H4 (cell line): ENCODE measurements at places on chromosomes 3 and 15.

DNA sequence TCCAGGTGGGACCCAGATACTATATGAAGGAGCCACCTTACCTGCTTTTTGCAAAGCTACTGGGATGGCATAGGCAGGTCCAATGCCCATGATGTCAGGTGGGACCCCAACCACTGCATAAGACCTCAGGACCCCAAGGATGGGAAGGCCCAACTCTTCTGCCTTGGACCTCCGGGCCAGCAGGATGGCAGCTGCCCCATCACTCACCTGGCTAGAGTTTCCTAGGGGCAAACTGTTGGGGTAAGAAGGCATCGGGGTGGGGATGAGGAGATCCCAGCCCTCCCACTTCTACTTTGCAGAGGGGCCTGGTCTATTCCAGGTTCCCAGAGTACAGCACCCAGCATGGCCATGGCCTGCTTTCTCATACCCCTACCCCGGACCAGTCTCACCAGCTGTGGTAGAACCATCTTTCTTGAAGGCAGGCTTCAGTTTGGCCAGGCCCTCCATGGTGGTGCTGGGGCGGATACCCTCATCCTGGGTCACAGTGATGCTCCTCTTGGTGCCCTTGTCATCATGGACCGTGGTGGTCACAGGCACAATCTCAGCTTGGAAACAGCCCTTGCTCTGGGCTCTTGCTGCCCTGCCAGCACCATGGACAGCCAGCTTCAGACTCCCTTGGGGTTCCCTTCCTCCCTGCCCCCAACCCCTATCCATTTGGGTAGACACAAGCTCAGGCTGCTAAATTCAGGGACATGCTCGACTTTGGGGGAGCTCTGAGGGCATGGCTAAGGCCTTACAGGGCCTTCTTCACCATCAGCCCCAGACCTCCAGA, 10.6 kb downstream of the ACAA1 start:
- DNase-seq, result no peak

GRCh38 chr3:197028728-197029510, 698 bp downstream of the MELTF start:
- DNase-seq, result no peak

- DNase-seq, result no peak
Measured at GRCh38 chr3:117427081-117427480, 717.5 kb downstream of the TUSC7 start.

DNA sequence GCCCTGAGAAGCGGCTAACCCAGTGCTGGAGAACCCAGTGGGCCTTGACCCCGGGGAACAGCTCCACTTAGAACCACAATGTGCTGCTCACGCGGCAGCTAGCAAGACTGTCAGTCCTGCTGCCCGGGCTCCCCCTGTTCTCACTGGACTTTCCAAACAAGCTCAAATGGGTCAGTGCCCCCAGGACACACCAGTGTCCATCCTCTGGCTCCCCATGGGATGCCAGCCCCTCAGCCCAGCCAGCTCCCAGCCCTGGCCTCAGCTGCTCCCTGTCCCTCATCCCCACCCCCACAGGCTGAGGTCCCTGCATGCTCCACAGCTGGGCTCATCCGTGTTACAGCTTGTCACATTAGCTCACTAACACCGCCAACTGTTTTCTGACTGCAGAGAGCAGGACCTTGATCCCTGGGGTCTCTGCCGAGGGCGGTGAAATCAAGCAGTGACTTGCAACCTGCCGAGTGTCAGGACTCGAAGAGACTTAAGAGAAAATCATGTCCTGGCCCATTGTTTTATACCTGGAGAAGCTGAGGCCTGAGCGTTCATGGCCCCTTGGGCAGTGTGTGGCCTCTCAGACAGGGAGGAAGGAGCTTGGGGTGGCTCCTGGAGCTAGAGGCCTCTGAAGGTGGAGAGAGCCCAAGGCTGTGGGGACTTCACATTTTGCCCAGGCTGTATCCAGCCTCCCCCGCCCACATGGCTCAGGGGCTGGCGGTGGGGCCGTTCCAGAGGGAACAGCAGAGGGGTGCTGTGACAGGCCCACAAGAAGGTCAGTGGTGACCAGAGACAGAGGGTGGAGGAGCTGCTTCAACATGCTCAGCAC, 157.5 kb downstream of the MEGF11 start:
- DNase-seq, result no peak

- DNase-seq, result no peak
Measured at GRCh38 chr3:100873611-100874010, 119.6 kb downstream of the ABI3BP start.

GRCh38 chr3:128294999-128295468, 141.8 kb downstream of the EEFSEC start:
- no peak for DNase-seq

DNA sequence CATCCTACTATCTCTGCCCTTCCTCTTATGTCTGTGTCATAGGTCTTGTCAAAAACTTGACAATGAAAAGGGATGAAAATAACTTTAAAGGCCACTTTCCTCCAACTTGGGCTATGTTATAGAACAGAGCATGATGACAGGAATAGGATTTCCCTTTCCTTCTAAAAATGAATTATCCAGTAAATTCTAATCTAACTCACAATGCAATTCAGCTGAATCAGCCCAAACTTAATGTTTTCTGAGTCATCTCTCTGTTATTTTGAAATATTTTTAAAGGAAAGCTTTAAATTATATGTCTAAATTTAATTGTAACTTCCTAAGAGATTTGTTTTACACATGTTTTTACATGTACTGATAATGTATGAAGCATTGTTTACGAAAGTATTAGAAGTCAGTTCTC, 258.5 kb downstream of the BBX start:
- no peak for DNase-seq

DNA sequence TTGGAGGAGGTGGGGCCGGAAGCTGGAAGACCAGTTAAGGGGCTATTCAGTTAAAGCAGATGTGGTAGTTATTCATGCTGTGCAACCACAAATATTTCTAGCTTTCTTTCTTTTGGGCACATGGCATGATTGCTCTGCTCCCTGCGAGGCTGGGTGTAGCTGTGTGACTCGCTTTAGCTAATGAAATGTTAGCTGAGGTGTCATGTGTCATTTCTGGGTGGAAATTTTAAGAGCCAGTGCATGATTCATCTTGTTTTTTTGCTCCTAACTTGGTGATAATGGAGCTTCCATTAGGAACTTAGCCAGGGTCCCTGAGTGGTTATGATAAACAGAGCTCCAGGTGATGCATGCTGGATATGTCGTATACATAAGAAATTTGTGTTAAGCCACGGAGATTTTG, 300.6 kb downstream of the SATB1 start:
- peak; percentile 22 for DNase-seq

DNA sequence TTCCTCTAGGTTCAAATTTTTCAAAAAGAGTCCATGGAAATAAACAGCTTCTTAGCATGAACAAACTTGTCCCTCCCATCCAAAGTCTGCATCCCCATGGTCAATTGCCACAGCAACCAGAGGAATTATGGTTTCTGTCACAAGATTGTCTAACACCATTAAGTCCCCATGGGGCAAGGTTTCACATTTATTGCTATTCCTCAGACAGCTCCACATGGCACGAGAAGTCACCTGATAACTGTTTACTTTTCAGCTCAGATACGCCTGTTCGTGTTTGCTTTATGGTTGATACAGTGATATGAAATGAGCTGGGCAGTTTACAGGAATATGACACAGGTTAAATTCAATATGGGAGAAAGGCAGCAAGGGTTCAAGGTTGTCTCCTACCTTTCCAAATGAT, 37.9 kb upstream of the MUC13 start:
- no peak for DNase-seq

- DNase-seq, result no peak
Measured at GRCh38 chr15:81357180-81357686, 16.8 kb downstream of the TMC3 start.

DNA sequence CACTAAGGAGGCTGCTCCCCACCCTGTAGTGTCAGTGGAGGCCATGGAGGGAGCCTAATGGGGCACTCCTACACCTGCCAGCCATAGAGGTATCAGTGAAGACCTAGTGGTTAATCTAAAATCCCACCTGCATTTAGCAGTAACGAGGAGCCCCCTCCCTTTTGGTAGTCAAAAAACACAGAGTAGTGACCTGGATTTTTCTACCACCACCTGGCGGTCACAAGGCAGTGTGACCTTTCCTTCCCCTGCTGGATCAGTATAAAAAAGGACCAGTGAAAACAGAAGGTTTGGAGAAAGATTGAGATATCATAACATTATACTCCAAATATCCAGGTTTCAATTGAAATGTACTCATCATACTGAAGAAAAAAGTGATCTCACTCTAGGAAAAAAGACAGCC, 241.2 kb downstream of the PYDC2 start:
- DNase-seq, result no peak

- DNase-seq, result no peak
Measured at GRCh38 chr3:123605789-123606234, 21.0 kb upstream of the HACD2 start.

DNA sequence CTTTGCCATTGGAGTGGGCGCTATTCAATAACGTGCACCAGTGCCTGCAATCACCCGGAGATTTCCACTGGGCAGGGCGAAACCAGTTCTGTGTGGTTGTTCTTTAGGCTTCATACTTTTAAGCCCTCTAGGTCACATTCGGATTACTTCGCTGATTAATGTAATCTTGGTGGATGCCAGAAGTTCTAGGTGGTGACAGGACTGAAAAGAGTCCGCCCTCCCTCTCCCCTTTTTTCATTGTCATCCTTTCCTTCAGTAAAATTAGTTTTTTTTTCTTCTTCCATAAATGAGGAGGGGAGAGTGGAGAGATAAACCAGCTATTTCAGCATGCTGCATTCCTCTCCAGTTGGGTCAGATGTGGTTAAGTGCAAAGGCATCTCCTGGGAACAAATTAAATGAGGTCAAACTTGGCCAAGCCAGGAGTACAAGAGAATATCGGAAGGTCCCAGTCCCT, 2.3 kb upstream of the SLC2A2 start:
- peak; percentile 60 for DNase-seq

DNA sequence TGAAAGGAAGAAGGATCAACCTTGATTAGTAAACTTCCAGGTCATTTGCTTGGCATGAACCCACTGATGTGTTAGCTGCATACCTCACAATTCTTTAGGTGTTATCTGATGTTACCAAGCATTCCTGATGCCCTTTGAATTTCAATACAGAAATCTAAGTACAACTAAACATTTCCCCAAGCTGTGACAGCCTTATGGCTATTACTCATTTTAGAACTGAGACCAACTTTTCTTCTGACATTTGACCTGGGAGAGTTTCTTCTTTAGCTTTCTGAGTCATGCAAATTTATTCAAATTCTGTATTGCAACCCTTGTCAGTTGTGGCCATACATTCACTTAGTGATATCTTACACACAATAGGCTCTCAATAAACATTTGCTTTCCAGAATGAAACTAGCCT, 124.3 kb downstream of the TIGIT start:
- no peak for DNase-seq

- DNase-seq, result peak; percentile 68
Measured at GRCh38 chr3:177602601-177603147, 405.4 kb upstream of the TBL1XR1 start.

GRCh38 chr3:42795621-42796181, 8.6 kb downstream of the HIGD1A start:
- no peak for DNase-seq

- no peak for DNase-seq
Measured at GRCh38 chr3:112391648-112392047, 58.7 kb downstream of the CD200 start.

- DNase-seq, result no peak
Measured at GRCh38 chr3:44050101-44050500, 191.6 kb upstream of the TOPAZ1 start.

DNA sequence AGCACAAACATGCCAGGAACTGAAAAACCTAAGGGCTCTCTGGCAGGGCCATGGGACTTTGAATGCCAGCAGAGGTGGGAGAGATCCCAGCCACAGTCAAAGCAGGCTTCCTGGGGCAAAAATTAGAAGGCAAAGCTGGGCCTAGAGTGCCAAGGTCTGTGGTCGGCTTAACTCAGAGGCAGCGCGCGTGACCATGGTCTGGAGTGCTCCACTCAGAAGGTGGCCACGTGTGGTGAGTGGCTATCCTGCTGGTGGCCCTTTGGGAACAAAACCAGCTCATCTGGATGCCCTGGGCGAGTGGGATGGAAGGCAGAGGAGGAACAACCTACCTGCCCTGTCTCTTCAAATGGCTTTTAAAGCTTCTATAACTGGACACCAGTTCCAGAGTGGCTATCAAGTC, 63.1 kb downstream of the OXNAD1 start:
- DNase-seq, result no peak

- DNase-seq, result no peak
Measured at GRCh38 chr3:185797993-185798830, 26.6 kb downstream of the IGF2BP2 start.

- DNase-seq, result no peak
Measured at GRCh38 chr3:124634210-124635168, 95.8 kb upstream of the UMPS start.
